ENCODE measurements at places on chromosomes 2 and 18.

- DNase-seq, result no peak
These were observed 35.6 kb upstream of the UBE2F start for GRCh38 chr2:237931205-237931721.

DNA sequence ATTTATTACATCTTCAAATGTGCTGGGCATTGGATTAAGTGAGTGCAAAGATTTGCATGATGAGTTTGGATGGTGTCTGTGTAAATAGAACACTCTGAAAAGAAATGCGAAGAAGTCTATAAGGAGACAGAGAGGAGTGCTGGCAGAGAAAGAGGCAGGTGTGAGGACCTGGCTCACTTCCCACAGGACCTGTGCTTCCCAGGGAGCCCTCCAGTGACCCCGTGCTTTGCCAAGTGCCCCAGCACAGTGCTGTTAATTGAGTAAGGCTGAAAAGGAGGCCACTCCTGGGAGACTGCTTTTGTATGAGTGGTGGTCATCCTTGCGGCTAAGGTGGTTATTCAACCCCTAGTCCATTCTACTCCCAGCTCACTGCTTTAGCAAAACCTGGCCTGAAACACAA is 230.8 kb downstream of the OSR1 start:
- DNase-seq, result no peak

GRCh38 chr2:222203041-222203440 is 95.8 kb downstream of the PAX3 start:
- no peak for DNase-seq

- no peak for DNase-seq
These were observed 443.9 kb upstream of the VRK2 start for GRCh38 chr2:57602733-57603132.

DNA sequence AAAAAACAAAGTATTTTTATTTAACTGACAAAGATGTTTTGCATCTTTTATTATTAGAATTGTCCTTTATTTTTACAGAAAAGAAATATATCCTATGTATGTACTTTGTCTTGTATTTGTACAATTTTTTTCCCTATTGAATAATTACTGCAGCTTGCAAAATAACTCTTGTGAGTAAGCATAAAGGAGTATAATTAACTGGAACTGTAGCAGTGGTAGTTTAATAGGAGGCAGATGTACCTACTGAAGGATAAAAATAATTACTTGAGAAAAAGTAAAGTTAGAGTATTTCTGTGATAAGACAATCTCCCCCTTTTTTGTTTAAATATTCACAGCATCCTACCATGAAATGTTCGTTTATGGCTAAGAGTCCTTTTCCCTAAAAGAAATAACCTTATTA is 34.7 kb downstream of the EHBP1 start:
- no peak for DNase-seq

DNA sequence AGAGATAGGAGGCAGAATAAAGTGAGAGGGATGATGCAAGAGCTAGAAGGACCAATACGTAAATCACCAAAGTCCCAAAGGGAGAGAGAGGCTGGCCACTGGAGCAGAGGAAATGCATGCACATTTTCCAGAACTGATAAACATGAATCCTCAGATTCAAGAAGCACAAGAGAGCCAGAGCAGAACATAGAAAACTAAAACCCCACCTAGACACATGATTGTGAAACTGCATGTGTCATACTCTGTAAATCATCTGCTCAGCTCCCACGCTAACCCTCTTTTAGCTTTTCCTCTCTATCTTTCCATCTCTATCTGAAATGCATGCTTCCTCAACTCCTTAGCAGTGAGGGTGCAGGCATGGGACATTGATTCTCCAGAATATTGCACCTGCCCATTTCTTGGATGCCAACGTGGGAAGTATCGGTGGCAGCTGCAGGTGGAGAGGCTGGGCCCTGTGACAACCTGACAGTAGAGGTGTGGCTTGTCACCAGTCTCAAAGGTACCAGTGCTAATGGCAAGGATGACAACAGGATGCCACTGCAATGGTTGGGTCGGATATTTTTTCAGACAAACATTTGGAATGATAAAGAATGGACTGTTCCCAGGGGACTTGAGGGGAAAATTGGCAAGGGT is 89.3 kb upstream of the OTOS start:
- DNase-seq, result no peak

- no peak for DNase-seq
These were observed 139.4 kb upstream of the GLI2 start for GRCh38 chr2:120596191-120596811.

GRCh38 chr2:82694431-82694830 is 1764.6 kb downstream of the SUCLG1 start:
- DNase-seq, result no peak

DNA sequence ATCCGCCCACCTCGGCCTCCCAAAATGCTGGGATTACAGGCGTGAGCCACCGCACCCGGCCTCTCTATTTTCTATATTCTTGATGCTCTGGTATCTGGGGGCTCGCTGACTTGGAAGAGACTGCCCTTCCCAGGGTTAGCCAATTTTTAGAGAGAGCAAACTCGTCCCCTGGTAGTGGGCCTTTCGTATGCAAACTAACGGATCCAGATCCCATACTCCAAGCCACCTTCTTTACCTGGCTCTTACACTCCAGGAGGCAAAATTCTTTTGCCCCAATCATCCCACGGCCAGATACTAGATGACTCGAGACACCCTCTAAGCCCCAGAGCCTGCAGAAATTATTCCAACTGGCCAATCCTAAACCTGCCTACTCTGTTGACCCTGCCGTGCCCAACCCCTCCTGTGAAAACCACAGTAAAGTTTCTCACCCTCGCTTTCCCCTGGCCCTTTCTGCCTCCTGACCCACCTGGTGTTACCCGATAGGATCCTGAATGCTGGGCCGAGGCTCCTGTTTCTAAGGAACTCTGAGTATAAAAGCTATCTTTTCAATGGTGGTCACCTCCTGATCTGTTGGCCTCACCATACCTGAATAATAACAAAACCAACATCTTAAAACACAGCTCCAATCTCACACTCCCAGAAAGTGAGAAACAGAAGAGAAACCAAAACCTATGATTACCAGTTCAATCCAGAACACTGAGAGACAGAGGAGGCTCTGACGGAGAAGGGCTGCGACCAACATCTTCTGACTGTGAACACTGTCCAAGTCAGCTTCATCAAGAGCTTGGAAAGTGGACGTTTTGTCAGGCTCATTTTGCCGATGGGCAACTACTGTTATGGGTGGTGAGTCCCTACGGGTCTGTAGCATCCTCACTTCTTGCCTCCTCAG is 57.6 kb upstream of the ZNF532 start:
- no peak for DNase-seq

DNA sequence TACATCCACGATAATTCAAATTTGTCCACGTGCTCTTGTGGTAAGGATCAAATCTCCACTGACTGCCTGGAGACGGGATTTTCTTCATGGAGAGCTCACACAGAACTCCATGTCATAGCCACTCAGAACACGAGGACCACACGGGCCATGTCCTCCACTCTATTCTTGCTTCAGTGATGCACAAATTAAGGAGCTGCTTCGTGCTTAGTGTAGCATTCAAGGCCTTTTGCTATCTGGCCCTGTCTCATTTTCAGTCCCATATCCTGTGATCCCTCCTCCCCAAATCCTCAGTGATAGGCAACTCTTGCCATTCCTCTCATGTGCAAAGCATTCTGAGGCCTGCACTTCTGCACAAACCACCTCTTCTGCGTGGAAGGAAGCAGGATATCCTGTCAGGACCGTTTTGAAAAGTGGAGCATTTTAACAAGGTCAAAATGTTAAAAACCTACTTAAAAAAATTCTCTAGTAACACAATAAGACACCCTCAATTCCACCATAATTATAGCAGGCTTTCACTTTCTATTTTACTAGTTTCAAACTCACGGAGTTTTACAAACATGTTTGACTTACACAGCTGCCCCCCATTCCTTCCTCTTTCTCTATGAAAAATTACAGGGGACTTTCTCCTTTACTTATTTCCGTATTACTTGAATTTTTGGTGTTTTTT is 35.2 kb downstream of the ST3GAL5 start:
- DNase-seq, result no peak

DNA sequence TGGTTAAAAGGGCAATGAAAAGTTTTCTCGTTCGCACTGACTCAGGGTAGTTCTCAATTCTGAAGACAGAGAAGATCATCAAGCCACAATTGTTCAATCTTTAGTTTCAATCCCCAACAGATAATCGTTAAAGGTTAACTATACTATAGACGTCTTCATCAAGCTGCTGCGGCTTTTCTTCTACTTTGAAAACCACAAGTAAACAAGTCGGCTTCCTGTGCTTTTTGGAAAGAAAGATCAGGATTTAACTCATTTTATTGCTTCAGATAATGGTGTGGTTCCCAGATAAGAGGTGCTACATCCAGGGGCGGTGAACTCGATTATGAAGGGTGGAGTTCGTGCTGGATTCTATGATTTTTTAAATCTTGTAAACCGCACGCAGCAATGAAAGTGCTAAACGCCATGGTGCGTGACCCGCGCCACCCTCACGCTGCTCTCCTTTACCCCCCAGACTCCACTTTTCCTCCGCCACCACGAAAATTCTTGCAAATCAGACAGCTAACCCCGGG is 545 bp upstream of the CDCA7 start:
- no peak for DNase-seq

- DNase-seq, result no peak
These were observed 104.2 kb upstream of the RND3 start for GRCh38 chr2:150591496-150592285.

DNA sequence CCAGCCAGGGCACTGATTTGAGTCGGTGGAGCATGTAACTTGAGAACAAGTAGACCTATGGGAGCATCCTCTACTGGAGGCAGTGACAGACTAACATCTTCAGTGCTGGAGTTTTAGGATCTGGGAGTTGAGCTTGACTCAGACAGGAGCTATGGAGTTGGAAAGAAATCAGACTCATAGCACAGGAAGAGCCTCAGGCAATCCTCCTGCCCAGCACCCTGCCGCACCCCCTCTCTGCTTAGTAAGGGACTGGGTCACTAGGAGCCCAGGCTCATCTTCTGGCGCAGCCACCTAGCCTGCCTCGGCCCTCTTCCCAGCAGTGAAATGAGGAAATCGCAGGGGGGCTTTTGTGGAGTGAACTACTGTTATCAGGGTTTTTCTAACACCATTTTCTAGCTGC is 3.6 kb downstream of the ARID5A start:
- no peak for DNase-seq

- DNase-seq, result no peak
These were observed 793 bp downstream of the CNRIP1 start for GRCh38 chr2:68318914-68319397.

- DNase-seq, result no peak
These were observed 893.3 kb upstream of the TMEFF2 start for GRCh38 chr2:193088026-193088425.

- DNase-seq, result no peak
These were observed 686 bp upstream of the ARL5A start for GRCh38 chr2:151828890-151829324.

GRCh38 chr2:36427790-36428243 is 72.2 kb downstream of the CRIM1 start:
- DNase-seq, result no peak

DNA sequence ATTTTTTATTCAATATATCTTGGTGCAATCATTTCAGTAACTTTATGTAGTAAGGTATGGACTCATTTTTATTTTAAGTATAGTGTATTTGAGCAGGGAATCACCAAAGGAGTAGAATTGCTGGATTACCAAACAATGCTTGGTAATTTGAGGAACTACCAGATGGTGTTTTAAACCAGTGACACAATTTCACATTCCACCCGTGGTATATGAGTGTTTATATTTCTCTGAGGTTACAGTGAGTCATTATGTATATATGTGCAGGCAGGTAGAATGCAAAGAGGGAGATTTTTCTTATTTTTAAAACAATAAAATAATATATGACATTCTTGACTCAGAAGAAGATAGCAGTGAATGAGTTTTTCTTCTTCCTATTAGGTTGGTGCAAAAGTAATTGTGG is 596.9 kb downstream of the DCC start:
- DNase-seq, result no peak

GRCh38 chr2:140270224-140270623 is 1490.0 kb upstream of the NXPH2 start:
- DNase-seq, result no peak

GRCh38 chr2:237600205-237600846 is 9.8 kb upstream of the RAB17 start:
- no peak for DNase-seq

GRCh38 chr2:139526781-139527180 is 746.6 kb upstream of the NXPH2 start:
- DNase-seq, result no peak

DNA sequence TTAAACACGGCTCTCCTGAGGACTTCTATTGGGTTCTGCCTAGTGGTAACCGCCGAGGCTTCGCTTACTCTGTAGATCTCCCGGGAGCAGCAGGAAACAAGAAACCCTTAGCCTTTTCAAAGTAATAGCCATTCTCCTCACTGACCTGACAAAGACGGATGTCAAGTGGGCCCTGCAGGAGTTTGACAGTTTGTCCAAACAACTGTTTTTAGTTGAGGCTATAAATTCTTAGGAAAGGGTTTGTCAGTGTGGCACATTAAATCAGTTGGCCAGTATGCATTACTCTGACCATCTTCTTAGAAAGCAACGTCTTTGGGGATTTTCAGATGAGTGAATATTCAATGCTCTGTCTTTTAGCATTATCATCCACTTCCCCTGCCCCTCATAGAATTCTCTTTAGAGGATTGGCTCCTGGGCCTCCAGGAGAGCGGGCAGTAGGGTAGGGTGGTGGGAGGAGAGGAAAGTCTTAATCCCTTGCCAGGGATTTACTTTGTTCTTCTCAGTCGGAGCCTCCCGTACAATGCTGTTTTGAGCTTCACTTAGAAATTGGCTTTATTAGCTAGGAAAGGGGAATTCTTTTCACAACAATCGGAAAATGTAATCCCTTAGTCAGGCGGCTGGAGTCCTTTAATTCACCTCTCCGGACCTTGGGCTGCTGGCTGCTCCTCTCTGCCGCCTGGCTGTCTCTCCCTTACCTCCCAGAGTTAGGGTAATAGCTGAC is 13.3 kb upstream of the C18orf32 start:
- DNase-seq, result no peak

- no peak for DNase-seq
These were observed 71.2 kb upstream of the CHMP1B start for GRCh38 chr18:11780042-11780441.

GRCh38 chr18:58545338-58546296 is 83.3 kb downstream of the ALPK2 start:
- no peak for DNase-seq

DNA sequence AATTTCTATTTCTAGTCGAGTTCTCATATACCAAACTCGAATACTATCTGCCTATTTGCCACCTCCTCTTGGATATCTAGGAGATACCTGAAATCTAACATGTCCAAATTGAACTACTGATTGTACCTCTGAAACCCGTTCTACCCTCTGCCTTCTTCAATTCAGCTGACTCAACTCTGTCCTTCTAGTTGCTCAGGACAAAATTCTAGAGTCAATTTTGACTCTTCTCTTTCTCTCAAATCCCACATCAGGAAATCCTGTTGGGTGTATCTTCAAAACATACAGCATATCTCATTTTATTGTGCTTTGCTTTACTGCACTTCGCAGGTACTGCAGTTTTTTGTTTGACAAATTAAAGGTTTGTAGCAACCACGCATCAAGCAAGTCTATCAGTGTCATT is 137.8 kb downstream of the ZAP70 start:
- DNase-seq, result no peak

DNA sequence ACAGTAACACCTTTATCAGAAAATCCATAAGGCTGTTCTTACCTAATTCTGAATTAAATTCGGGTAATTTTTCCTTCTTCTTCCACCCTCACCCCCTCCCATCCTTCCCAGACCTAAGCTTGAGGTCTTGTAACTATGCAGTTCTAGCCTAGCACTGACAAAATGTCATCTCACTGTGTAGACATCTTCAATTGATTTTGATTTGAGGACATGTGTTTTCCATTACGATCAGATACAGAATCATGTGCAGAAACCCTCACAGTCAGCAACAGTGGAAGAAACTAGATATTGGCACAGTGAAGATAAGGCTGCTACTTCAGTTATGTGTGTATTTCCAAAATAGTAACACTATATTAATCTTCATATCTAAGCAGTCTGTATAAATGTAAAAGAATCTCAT is 244.6 kb downstream of the THSD7B start:
- no peak for DNase-seq

Data from NCI-H2081 treated with DMSO at 0.1 percent for 48 hours (cell line).